ENCODE measurements at places on chromosomes 5 and 9. TPM values are rescaled to one million over a fixed set of nuclear protein-coding genes. Genes with fewer than 3 reads are reported as not detected.

- peak; percentile 40 for DNase-seq
Measured at GRCh38 chr9:132937463-132937901, 6.9 kb downstream of the TSC1 start.

DNA sequence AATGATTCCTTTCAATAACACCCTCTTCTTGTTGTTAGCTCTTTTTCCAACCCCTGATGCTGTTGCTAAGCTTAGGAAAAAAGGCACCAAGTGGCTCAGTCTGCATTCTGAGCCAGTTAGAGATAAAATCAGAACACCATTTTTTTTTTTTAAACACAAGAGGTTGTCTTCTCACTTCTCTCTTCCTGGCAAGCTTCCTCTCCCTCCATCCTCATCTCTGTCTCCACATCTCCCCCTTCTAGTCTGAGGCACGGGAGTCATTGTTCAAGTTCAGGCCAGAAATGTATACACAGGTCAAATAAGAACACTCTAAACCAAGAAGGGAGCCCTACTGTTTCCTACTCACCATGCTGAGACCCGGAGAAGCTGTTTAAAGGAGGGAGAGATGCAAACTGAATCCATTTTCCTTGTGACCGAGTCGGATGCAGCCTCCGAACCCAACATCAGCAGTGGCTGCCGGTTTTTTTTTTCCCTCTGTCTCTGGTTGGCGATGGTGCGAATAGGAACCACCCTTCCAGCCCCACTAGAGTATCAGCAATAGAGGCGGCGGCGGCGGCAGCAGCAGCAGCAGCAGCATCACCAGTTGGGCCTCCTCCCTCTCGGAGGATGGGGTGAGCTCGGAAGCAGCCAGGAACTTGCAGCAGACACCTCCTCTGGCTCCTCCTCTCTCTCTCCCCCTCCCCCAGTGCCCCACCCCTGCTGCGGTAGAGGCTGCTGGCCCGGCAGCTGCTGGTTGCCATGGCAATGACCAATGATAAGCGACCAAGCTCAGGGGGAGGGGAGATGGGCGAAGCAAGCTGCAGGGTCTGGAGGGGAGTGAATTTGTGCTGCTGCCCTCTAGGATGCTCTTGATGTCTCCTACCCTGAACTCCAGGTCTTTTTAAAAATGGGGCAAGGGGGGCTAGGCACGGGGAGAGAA lies at the start of gene JAKMIP2:
Gene JAKMIP2, minus strand, starts transcription at position 619 of the 919 bp plus-strand sequence. CDS start 110,922 bp downstream, outside the sequence.
- peak; percentile 72 for DNase-seq

DNA sequence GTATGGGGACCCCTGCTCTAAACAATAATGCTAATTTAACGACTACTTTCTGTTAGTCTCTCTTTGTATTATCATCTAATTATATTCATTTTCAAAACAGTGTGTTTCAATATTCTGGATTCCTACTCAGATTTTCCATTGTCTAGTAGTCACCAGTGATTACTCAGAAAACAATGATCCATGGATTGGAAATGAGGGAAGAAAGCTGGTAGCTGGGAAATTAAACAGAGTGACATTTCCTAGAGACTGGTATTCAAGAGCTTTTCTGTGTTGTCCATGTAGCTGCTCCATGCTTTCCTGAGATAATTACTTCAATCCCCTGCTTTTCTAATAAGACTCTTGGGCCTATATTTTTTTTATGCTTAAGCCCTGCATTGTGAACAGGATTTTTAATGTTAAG lies 1862.1 kb upstream of the C9orf72 start:
- DNase-seq = no peak

DNA sequence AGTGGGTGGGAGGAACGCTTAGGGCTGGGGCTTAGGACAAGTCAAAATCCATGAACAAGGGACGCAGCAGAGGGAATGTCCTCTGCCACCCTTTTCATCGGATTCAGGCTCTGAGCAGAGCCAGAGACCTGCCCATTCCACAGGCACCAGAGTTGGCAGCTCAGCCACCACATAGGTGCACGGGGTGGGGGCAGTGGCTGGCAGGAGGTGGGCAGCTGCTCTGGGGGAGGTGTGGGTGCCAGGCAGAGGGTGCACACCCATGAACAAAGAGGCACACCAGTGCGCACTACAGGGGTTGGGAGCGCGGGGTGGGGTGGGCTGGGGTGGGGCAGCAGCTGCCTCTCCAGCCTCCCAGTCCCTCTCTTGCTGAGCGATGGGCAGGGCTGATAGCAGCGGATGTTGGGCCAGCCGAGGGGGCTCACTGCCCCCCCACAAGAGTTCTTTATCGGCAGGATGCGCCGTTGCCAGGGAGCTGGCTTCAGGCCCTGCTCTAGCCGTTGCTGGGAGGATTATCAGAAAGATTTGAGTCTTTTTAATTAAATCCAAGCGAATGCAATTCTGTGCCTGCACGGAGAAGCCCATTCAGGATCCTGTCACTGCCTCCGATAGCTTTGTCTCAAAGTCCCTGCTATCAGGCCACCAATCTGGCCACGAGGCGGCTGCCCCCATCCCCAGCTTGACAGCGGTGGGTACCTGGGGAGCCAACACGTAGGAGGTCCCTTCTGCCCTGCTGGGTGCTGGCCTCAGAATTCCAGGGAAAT lies 64.3 kb upstream of the LMX1B start:
- no peak for DNase-seq

The TERT gene
- not detected for total RNA-seq
